T-helper 1 cell (primary cell): ENCODE measurements at places on chromosomes 13 and 19.
A peak's percentile ranks its signal among the peaks of the same experiment; 100 is the strongest.

DNA sequence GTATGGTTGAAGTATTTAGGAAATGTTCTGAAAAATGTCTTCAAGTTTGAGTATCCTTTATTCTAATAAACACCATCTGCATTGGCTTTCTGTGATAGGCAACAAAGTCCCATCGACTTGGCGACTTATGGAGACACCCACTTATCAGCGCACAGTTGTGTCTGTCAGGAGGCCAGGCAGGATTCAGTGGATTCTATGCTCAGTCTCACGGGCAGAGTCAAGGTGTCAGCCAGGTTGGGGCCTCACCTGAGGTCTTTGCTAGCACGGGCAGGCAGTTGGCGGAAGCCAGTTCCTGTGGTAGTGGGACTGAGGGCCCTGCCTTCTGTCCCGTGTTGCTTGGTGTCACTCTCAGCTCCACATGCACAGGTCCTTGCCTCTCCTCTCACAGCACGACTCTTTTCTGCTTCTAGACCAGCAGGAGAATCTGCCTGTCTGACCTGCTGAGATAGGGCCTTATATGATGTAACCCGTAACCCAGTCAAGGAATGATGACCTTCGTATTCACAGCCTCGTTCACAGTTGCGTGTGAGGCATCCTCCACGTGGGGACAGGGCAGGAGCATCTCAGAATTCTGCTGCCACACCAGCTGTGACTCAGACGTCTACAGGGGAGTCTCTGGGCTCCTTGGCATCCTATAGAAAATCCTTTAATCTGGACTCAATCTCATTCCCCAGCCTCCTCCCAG, 10.0 kb downstream of the CUL4A start:
- no peak for DNase-seq

DNA sequence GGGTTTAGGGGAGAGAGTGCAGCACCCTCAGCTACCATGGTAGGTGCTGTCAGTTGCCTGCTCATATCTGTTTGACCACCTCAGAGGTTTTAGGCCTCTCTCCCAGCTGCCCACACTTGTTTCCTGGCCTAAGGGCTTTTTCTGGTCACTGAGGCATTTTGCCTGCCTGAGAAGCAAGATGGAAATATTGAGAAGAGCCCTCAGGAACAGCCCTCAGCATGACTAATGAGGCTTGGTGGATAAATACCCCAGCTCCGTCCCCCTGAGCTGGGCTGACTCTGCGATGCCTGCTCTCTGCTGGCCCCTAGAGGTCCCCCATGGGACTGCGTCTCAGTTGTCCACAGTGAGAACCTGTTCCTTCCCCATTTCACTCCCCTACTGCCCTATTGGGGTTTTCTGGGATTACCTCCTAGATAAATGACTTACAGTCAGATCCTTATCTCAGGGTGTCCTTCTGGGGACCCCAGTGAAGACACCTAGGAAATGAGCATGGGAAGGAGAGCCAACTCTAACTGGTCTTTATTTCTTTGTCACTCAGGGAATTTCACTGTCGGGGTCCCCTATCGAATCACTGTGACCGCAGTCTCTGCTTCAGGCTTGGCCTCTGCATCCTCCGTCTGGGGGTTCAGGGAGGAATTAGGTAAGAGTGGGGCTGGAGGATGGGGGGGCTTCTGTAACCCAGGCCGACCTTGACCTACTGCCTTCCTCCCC, 13.3 kb downstream of the PALM3 start:
- peak; percentile 56 for DNase-seq

DNA sequence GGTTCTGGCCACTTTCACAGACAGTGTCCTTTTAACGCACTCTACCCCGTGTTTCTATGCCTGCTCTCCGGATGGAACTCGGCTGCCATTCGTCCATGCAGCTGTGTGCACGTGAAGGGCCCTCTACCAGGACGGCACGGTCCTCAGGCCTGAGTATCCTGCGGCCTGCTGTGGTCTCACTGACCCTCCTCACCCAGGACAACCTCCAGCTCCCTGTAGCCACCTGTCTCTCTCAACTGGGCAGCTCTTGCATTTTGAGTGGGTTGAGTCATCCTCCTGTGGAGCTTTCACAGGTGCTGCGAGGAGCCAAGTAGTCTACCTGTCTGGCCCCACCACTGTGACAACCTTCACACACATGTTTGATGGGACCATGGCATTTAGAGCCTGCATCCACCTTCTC, 321.7 kb upstream of the TSHZ3 start:
- DNase-seq, result no peak

DNA sequence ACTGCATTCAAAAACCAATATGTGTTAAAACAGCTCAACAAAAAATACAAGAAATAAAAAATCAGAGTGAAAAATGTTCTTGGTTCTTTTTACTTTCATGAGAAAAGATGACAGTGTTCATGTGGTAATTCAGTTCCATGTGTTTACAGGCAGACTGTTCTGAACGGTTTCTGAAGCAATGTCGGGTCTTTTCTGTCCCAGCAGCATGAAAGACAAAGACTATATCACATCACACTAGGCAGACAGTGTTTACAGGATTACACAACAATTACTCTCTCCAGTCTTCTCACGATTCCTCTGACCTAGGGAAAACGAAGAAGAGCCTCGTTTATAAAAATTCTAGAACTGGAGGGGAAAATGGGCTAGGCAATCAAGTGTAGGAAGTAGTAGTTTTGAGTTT, 83.4 kb downstream of the UBL3 start:
- no peak for DNase-seq

DNA sequence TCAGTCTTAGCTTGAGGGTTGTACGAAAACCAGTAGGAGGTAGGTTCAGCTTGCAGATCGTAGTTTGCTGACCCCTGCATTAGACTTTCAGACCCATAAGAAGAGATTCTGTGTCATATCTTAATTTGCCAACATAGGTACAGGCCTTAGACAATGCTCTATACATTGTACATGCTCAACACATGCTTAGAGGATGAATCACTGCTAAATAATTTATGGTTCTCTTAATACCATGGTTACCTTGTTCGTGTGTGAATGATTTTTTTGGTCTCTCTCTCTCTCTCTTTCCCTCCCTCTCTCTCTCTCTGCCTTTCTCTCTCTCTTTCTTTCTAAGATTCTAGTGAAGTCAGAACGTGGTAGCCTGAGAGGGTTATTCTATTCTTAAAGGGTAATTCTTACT, 112.2 kb downstream of the FGF14 start:
- DNase-seq, result no peak

DNA sequence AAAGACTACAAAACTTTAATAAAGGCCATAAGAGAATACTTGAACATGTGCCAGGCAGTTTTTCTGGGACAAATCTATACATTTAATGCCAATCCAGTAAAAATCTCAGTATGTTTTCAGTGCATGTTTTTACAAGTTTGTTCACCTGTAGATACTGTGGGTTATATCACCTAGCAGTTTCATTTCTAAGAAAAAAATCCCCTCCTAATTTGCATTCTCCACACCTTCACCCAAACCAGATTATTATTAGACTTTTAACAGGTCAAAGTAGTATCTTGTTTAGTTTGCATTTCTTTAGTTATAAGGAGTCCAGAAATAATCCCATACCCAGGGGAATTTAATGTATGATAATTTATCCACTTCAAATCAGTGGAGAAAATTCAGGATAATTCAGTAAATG, 17.0 kb upstream of the LPAR6 start:
- no peak for DNase-seq

DNA sequence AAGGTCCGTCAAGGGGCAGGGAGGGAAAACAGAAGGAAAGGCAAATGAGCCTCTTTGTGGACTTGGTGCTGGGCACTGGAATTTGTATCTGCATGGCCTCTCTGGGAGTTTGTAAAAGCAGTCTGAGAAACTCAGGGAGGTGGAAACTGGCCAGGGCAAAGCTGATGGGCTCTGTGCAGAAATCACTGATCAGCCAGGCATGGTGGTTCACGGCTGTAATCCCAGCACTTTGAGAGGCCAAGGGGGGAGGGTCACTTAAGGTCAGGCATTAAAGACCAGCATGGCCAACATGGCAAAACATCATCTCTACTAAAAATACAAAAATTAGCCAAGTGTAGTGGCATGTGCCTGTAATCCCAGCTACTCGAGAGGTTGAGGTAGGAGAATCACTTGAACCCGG, 369.9 kb upstream of the ZNF507 start:
- no peak for DNase-seq

- DNase-seq, result peak; percentile 73
Observed at GRCh38 chr19:45615795-45616703, 14.0 kb upstream of the GPR4 start.

DNA sequence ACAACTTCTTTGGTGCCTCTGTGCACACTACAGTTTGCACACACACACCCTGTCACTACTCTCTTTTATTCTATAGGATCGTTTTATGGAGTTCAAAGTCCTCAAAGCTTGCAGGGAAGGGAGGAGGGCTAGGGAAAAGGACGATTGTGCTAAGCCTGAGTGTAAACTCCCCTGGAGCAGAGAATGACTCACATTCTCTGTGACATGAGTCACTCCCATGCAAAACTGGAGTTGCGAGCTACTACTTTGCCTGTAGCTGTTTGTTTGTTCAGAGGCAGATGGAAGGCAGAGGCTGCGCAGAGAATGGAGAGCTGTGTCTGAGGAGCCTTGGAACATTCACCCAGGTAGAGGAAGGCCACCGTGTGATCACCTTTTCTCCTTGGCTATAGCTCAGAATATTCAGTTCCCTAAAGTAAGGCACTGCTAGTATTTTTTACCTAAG, 80.5 kb upstream of the MBNL2 start:
- DNase-seq, result no peak

- no peak for DNase-seq
Observed at GRCh38 chr13:112003941-112004340, 63.0 kb upstream of the SOX1 start.

GRCh38 chr13:50511877-50512341, 331.6 kb downstream of the DLEU7 start:
- no peak for DNase-seq
